Right cardiac atrium (tissue), 5 donors: ENCODE measurements at places on chromosomes 7 and 10. TPM values are rescaled to one million over a fixed set of nuclear protein-coding genes. Genes with fewer than 3 reads are reported as not detected.

Gene SPDYE3
- not detected for total RNA-seq

- no peak for DNase-seq
Measured at GRCh38 chr10:24341371-24341770, 132.4 kb downstream of the KIAA1217 start.

- no peak for DNase-seq
Measured at GRCh38 chr7:33650828-33651227, 254.5 kb upstream of the BMPER start.

- DNase-seq = no peak
Measured at GRCh38 chr7:98685541-98685940, 68.5 kb downstream of the NPTX2 start.

Gene SCIN
- total RNA-seq = 0.35 TPM

DNA sequence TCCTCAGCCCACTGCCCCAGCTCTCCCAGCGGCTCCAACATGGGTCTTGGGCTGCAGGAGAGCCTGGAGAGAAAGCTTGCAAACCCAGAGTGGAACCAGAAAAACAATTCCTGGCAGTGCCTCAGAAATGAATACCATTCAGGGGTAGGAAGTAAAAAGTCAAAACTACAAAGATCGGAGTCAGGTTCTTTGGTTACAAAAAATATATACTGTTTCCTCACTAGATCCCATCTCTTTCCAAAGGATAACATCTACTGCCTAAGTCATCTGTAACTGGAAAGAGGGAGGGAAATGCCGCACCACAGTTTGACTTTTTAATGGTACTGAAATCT lies 14.9 kb downstream of the CREB3L2 start:
- DNase-seq = no peak

Gene ELN
- total RNA-seq = 126 TPM
